ENCODE measurements at places on chromosomes 16 and 17. TPM values are rescaled to one million over a fixed set of nuclear protein-coding genes. Genes with fewer than 3 reads are reported as not detected.

CTRL gene
- 0.66 TPM for polyA plus RNA-seq

KCNG4 gene
- polyA plus RNA-seq = not detected

NDEL1 gene
- 27.3 TPM for polyA plus RNA-seq

KRT33A gene
- not detected for polyA plus RNA-seq

EVI2A gene
- polyA plus RNA-seq = 2.2 TPM

NOG gene
- 0.34 TPM for polyA plus RNA-seq

TTYH2 gene
- polyA plus RNA-seq = 15.5 TPM

OR3A1 gene
- polyA plus RNA-seq = not detected

ABCA10 gene
- 15.9 TPM for polyA plus RNA-seq

FOXF1 gene
- 0.84 TPM for polyA plus RNA-seq

ZPBP2 gene
- polyA plus RNA-seq = not detected

NLGN2 gene
- polyA plus RNA-seq = 6.9 TPM

NEUROD2 gene
- polyA plus RNA-seq = not detected

FXR2 gene
- polyA plus RNA-seq = 79.3 TPM

PRR29 gene
- 0.45 TPM for polyA plus RNA-seq

CCDC78 gene
- polyA plus RNA-seq = 0.48 TPM

SDF2 gene
- 38.8 TPM for polyA plus RNA-seq

CRYM gene
- 108 TPM for polyA plus RNA-seq
